Astrocyte of the cerebellum (primary cell): ENCODE measurements at places on chromosomes 12 and 14.

DNA sequence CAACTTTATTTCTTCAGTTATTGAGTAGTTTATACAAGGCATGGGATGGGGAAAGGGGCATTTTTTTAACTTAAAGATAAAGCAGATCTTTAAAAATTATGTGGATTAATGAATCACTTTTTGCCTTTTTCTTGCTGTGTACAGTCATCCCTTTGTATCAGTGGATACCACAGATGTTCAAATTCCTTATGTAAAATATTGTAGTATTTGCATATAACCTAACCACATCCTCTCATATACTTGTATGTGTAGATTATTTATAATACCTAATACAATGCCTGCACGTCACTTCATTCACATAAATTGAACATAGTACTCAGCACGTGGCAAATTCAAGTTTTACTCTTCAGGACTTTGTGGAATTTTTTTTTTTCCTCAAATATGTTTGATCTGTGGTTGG is 66.5 kb upstream of the MON2 start:
- no peak for DNase-seq

- no peak for DNase-seq
Measured at GRCh38 chr12:123449856-123450255, 8.1 kb upstream of the SNRNP35 start.

GRCh38 chr12:2387103-2387834 is 334.5 kb downstream of the CACNA1C start:
- DNase-seq, result no peak

DNA sequence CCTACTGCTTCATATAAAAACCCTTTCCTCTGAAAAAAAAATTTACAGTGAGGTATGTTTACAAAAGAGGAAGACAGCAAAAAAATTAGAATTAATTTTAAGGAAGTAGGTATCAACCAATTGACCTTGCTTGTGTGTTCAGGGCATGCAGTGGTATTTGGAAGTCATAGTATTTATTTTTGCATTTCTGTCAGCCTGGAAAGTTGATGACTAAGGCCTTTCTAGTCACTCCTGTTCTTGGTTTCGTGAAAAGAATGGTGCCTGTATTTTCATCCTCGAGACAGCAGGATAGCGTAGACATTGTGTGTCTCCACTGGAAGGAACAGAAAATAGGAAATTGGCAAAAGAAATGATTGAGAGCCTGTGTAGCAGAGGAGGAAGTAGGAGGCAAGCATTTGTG is 24.5 kb downstream of the SLC16A7 start:
- DNase-seq, result no peak

- DNase-seq, result peak; percentile 33
Measured at GRCh38 chr12:10722905-10723746, at the start of gene YBX3. Gene YBX3, minus strand, starts transcription at chr12:10723323. Its CDS starts 212 bp downstream, at chr12:10723111.
